ENCODE measurements at places on chromosomes 12 and 14.

GRCh38 chr12:65266408-65266807, 12.1 kb upstream of the MSRB3 start:
- DNase-seq = no peak

- DNase-seq = no peak
Measured at GRCh38 chr12:90322006-90322405, 613.4 kb upstream of the ATP2B1 start.

GRCh38 chr14:101492716-101493115, 68.6 kb upstream of the DIO3 start:
- no peak for DNase-seq

DNA sequence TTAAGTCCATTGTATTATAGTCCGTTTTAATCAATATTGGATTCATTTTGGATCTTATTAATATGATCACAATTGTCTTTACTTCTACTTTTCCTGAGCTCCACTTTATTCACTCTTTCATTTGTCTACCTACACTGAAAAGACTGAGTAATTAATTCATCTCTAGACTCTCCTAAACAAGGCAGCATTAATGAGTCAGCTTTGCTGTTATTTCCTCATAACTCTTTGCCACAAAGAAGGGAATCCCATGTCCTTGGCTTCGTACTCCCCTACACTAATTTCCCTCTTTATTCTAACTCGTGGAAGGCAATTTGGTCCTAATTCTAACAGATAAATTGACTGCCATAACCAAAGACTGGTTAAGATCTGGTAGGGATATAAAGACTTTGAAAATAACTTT, 91.9 kb downstream of the ARMH4 start:
- DNase-seq = no peak

DNA sequence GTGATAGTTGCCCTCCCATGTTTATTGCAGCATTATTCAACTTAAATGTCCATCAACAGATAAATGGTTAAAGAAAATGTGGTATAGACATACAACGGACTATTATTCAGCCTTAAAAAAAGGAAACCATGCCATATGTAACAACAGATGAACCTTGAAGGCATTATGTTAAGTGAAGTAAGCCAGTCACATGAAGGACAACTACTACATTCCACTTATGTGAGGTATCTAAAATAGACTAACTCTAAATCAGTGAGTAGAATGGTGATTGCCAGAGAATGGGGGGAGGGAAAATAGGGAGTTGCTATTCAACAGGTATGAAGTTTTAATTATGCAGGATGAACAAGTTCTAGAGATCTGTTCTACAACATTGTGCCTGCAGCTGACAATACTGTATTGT, 10.1 kb downstream of the PCNX4 start:
- DNase-seq = no peak

- peak; percentile 55 for DNase-seq
Measured at GRCh38 chr14:54348001-54348611, 48.7 kb upstream of the CDKN3 start.

DNA sequence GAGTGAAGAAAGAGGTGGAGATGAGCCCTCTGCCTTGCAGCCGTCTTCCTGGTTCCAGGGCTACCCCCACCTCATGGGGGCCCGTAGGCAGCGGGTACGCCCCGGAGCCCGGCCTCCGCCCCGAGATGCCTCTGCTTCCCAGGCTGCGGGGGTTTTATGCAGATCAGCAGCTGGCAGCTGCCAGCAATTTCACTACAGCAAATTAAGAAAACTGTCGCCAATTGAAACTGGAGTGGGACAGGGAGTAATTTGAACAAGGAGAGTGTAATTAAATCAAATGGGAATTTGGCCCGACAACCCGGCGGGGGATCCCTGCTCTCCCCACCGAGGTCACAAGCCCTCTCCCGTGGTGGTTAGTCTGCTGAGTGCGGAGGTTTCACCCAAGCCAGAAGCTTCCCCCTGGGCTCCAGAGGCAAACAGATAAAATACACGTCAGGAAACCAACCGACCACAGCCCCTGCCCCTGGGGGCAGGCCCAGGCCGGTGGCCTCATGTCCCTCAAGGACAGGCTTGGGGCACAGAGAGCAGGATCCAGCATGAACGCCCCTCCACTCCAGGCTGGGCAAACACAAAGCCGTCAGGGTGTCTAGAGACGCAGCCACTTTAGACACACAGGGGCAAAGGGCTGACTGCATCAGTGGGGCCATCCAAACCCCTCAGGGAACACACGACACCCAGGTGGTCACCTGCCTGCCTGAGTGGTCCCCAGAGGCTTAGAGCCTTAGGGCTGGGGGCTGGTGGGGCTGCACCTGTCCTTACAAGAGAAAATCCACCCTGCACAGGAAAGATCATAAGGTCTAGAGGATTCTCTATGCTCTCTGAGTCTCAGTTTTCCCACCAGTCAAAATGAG, 53.8 kb downstream of the TESC start:
- no peak for DNase-seq
